Esophagus squamous epithelium (tissue), 5 donors: ENCODE measurements at places on chromosomes 7 and 10.

DNA sequence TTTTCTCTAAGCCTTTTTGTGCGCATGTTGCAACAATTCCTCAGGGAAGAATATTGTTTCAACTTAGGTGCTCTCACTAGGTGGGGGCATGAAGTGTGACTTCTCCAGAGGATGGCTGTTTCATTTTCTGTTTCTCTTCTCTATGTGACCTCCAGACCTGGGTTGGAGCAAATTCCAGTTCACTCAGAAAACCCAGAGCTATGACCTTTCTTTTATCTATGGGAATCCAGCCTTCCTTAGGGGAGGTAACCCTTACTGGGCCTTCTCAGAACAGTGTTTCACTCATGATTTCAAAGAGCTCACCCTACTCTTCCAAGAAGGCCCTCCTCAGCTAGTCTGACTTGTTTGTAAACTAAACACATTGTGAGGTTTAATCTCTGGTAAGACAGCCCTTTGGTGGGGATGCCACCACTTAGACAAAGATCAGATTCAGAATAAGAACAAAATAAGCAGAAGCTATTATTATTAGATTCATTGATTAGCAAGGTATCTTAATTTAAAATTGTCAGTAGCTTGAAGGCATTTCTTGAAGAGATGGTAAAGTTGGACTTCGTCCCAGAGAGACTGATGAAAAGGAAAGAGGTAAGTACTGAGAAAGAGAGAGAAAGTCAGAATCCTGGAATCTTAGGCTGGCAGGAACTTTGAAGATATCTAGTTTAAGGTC, 16.6 kb upstream of the TAS2R60 start:
- DNase-seq, result no peak

- DNase-seq, result no peak
These were observed 389 bp upstream of the FBXL15 start for GRCh38 chr10:102420181-102420713.

DNA sequence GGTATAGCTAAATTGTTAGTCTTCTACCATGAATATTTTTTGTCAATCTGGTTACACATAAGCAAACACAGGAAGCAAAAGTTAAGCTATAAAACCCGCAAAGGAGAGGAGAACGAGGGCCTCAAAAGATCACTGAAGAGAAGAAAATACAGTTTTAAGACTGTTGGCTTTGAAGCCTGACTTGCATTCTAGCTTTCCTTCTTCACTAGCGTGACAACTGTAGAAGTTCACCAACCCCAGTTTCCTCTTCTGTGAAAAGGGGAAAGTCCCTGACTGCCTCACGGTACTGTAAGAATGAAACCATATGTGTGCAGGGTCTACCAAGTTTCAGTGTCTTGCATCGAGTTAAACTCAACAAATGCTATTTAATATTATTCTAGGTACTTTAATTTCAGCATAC, 7.5 kb upstream of the LRRN3 start:
- no peak for DNase-seq

DNA sequence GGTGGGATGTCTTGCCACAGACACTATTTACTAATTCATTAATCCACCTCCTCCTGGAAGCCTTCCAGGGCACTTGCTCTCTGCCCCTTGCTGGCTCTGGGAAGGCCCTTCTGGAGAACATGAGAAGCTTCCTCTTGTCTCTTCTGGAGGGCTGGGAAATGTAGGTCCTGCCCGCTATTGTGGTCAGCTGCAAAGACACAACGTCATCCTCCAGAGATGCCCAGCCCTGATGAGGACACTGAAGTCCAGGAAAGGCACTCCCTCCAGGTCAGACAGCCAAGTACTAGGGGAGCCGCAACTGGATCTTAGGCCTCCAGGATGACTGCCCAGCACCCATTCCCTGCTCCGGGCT, 9.6 kb upstream of the TACR2 start:
- no peak for DNase-seq

DNA sequence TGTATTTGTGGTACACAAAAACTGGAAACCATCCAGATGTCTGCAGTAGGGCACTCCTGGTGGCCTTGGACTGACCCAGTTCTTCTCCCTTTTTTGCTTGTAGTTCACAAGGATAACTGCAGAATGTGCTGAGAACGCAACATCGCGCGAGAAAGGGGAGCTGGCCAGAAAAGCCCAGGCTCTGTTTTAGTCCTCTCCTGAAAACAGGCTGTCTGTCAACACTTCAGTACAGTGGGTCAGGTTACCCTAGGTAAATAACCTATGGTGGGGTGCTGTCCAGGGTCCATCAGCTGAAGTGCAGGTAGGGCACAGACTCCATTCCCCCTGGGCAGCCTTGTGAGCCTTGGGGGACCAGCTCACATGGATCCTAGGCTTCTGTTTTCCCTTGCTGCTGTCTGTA, 495.8 kb downstream of the MDFIC start:
- DNase-seq, result no peak
